Amniotic stem cell (primary cell): ENCODE measurements at places on chromosomes 4 and X.

DNA sequence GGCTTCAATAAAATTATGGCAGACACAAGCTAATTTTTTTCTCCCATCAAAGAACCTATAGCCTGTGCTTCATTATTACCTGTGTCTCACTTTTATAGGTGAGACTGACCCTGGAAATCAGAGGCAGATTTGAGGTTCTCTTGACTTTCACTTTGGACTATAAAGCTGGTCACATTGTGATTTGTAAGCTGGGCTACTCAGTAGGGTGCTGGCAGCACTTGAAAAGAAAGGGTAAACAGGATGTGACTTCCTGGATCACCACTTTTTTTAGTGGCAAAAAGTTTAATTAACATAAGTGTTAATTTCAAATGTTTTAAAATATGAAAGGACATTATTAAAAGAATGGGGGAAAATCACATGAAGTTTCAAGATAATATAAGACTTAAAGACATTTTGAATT is 50.6 kb upstream of the GATB start:
- DNase-seq, result no peak

GRCh38 chr4:66555301-66555700 is 885.0 kb upstream of the EPHA5 start:
- peak; percentile 57 for DNase-seq

DNA sequence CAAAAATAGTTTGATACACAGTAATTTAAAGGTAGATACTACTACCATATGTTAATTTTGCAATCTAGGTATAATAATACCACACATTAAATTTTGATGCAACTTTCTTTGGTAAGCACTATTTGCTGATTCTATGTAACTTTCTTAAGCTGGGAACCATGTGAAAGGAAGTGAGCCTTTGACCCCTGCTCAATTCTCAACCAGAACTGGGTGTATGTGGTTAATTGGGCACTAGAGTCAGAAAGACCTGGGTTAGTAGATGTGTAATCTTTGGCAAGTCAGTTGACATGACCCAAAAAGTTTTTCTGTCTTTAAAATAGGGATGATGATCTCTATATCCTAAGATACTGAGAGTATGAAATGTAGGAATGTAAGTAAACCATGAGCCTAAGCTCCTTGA is 22.4 kb downstream of the TLR2 start:
- DNase-seq, result no peak

DNA sequence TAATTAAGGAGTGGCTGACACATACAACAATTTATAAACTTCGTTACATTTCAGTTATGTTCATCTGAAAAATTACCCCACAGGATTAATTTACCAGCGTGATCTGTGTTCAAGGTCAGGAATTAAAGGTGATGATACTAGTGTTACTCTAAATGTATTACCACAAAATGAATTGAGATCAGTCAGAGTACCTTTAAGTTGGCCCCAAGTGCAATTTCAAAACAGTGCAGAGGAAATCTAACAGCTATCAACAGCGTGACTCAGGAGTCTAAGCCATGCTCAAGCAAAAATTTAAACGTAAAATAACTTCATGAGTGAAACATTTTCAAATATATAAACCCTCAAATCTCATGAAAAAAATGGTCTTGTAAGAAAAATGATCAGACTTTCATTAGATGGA is 18.7 kb downstream of the ANTXR2 start:
- no peak for DNase-seq

DNA sequence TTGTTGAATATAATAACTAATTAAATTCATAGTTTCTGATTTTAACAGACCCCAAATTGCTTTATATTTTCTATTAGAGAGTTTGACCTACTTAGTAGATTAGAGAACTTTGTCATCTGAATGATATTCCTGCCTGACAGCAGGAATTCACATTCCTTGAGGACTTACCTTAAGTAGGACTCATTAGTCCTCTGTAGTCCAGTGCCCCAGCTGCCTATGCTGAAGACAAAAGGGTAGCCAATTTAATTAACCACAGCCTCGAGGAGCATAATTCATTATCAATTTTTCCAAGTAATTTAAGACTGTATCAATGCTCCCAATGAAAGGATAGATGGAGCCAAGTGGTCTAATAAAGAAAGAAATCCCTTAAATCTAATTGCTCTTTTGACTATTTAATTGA is 1405.0 kb upstream of the IGFBP7 start:
- no peak for DNase-seq

DNA sequence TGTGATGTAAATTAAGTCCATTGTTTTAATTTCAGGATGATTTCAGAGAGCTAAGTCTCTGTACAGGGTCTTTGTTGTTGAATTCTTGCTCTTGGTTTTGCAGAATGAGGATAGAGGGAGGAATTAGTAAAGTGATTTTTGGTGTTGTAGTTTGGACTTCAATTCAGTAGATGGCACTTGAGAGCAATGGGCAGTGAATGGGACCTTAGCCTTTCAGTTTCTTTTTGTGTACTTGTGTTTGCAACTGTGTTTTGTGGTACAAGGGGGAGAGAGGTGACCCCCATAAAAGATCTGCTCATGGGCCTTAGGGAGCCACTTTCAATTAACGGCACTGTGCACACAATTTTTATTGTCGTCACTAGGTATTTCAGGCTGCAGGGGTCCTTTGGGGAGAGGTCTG is 340.0 kb downstream of the DCAF12L2 start:
- no peak for DNase-seq

- peak; percentile 32 for DNase-seq
Observed at GRCh38 chr4:147640331-147640730, 23.1 kb downstream of the TMEM184C start.

DNA sequence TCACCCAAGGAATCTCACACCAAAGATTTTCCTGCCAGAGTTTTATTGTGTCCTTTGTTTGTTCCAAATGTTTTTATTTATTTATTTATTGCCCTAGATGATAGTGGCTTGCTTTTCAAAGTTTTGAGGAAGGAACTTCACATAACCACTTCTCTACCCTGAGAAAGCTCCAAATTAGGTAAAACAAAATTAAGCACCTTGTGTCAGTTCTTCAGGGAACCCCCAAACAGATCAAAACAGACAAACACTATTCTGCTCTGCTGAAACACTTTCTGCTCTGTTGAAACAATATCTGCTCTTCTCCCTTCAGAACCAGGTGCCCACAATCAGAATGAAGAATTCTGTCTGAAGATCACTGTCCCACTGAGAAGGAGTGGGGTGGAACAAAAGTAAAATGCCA is 16.5 kb upstream of the CYBB start:
- DNase-seq, result no peak

- DNase-seq, result peak; percentile 6
Observed at GRCh38 chr4:123939621-123940020, 543.0 kb downstream of the SPRY1 start.

GRCh38 chrX:9677098-9677739 is 88.4 kb downstream of the GPR143 start:
- no peak for DNase-seq

DNA sequence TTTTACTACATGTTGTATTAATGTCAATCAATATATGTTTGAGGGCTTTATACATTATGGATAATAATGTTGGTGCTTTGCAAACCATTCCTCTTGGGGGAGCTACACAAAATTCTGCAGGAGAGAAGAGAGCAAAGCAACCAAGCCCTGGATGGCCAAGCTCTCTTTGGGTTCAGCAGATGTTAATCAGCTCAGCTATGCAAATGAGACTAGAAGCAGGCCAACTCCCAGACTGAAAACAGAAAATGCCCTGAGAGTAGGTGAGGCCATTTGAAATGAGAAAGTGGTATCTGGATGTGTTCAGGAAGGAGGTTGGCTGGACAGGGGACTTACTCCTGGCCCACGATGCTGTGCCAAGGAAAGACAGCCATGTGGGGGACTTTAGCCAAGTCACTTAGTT is 387.0 kb downstream of the BCOR start:
- DNase-seq, result no peak

GRCh38 chr4:121380776-121381462 is at the start of gene QRFPR:
Gene QRFPR, minus strand, starts transcription at chr4:121381018. Its CDS starts 371 bp downstream, at chr4:121380647.
- no peak for DNase-seq

GRCh38 chr4:162352580-162353107 is 188.8 kb upstream of the FSTL5 start:
- DNase-seq, result no peak

DNA sequence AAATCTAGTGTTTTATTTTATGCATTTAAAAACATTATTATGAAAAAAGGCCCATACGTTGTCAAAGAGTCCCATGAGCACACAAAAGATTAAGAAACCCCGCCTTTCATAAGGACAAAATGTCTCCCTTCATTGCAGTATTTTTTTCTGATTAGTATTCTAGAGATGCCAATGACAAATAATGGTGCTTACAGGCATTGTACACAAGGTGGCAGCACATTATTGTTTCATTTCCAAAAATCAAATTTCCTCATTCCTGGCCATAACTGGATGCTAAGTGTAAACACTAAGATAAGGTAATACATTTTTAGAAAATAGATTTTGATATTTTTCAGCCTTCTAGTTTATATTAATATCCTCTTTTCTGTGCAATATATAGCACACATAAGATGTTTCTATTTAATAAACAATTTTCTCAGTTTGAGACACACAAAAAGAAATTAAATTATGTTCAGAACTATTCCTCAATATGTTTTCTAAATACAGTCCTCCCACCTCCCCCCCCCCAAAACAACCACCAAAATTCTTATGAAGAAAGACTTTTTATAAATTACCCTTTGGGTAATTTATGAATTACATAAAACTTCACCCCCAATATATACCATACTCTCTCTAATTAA is 47.7 kb downstream of the TIGD2 start:
- no peak for DNase-seq

DNA sequence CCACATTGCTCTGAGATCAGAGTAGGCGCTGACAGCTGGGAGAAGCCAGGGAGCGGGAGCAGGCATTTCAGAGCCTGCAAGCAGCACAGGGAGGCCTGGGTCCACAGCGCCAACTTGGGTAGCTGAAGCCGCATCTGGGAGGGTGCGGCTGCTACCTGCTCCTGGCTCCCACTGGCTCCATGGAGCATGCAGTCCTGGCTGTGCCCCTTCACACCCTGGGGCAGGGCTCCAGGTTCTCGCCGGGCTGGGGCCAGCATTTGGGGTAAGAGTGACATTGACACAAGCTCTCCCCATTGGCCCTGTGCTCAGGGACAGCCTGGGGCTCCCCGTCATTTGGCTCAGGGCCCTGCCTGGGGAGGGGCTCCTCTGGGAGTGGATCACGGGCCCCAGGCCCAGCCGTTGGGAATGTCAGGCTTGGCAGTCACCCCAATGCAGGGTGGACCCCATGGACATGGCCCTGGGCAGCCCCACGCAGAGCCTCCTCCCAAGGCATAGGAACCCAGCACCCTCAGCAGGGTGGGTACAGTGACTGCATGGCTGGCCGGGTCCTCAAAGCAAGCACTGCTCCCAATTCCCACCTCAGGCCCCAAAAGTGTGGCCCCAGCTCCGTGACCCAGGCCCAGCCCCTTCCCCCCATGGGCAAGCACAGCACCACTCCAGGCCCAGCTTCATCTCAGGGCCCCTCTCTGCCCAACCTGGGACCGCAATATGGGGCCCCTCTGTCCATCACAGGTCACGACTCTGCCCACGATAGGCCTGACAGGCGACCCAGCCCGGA is 82.4 kb downstream of the PRDM5 start:
- DNase-seq, result no peak

- DNase-seq, result no peak
Observed at GRCh38 chr4:169658975-169659715, 38.8 kb downstream of the CLCN3 start.

DNA sequence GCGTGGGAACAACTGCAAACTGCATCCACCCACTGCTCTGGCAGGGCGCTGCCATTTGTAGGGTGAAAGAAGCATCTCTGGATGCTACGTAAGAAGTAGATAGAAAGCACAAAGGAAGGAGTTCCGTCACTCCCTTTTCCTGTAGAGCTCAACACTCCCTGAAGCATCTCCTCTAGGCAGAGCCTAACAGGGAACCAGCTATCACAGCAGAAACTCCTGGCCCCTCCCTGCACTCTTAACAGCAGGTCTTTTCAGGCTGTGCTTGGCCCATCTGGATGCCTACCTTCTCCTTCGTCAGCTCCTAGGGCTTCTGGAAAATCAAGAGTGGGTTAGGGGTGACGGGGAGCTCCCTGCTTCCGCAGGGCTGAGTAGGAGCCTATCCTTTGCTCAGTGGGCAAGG is 112.9 kb upstream of the TLL1 start:
- DNase-seq, result no peak

GRCh38 chrX:1244164-1245076 is 24.2 kb upstream of the CSF2RA start:
- no peak for DNase-seq

- DNase-seq, result no peak
Observed at GRCh38 chr4:184416913-184417734, 57.2 kb downstream of the IRF2 start.

DNA sequence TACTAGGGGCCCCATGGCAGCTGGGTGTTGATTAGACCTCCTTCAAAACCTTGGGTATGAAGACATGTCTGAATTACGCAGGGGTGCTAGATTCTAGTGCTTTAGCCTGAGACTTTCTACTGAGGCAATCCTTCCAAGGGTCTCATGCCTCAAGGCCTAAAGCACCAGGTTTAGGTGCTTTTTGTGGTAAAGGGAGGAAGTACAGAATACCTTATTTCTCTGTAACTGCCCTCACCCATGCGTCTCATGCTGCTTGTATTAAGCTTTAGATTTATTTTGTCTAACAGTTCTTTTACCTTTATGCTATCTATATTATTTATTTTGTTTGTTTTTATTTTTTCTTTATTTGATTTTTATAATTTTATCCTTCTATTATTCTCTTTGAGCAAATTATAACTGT is 190.2 kb upstream of the GK2 start:
- no peak for DNase-seq

GRCh38 chr4:70958681-70959080 is 34.8 kb upstream of the DCK start:
- peak; percentile 41 for DNase-seq
